ENCODE measurements at places on chromosomes 1 and 21.

- DNase-seq: no peak
Measured at GRCh38 chr1:232973652-232974611, 23.5 kb downstream of the NTPCR start.

- peak; percentile 36 for DNase-seq
Measured at GRCh38 chr1:3062616-3063378, 6.2 kb upstream of the PRDM16 start.

- no peak for DNase-seq
Measured at GRCh38 chr1:175254190-175254589, 61.6 kb upstream of the KIAA0040 start.

DNA sequence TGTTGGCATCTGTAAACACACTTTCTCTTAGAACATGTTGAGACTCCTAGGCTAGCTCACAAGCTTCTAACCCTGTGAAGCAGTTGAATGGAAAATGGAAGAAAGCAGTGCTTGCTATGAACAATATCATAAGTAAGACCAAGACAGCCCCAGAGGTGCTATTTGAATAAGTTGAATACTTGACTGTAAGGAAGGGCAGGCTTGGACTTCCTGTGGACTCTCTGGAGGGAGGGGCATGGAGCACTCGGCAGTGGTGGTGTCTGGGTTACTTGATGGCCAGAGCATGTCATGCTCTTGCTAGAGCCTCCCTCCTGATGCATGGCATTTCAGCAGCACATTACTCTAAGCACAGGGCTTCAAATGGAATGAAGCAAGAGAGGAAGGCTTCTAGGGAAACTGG is 60.0 kb downstream of the MRPS6 start:
- no peak for DNase-seq

DNA sequence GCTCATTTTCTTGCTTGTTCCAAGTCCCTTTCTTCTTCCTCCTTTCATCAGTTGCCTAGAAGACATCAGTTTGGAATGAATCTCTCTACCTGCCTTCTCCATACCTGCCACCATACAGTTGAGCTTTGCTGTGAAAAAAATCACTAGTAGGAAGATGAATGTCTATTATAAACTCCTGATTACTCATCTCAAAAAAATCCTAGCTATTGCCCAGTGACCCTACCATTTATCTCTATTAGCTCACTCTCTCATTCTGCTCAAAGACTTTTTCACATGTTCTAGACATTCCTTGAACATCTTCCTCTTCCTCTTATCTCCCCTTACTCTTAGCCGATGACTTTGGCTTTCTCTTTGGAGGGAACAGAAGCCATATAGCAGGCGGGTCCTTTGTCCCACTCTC is 49.7 kb upstream of the HMGB4 start:
- DNase-seq: no peak

GRCh38 chr1:203695116-203695515 is 68.5 kb downstream of the ATP2B4 start:
- no peak for DNase-seq

- DNase-seq: no peak
Measured at GRCh38 chr1:25715888-25716287, 84.1 kb upstream of the SELENON start.

DNA sequence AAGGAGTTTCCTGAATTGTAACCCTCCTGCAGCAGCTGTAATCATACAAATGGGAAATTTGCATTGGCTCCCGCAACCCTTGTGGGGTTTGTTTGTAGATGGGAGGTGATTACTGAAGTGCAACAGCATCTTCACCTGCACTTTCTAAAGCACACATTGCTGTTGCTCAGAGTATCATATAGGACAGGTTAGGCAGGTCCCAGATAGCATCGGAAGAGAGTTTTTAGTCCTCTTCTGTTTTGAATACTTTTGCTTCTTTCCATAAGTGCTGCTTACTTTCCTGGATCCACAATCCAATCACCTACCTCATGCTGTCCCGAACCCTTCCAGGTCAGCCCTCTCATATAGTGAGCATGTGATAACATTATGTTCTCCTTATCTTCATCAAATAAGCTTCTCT is 300.4 kb downstream of the PTPRC start:
- no peak for DNase-seq

DNA sequence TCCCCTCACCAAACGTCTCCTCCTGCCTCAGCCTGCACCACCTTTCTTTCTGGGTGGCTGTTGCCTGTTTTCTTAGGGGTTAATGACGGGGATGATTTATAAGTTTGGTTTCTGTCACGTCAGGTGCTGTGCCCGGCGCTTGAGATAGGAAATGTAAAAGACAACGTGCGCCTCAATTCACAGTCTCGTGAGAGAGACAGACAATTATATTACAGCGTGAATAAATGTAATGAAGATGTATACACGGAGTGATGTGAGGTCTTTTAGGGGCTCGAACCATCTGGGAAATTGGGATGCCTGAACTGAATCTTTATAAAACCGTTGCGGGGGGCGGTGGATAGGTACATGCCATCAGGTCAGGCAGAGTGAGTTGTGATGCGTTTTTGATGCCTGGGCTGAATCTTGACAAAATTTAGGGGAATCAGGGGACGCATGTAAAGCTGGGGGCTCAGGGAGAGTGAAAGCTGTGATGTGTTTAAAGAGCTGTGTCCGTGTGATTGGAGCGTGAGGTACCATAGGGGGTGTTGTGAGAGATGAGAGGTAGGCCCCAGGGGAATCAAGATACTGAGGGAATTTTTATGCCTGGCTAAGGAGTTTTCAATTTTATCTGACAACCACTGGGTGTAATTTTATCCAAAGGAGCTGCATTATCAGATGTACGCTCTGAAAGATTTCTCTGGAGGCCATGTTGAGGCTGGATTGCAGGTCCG is 831 bp downstream of the TIPRL start:
- DNase-seq: no peak

DNA sequence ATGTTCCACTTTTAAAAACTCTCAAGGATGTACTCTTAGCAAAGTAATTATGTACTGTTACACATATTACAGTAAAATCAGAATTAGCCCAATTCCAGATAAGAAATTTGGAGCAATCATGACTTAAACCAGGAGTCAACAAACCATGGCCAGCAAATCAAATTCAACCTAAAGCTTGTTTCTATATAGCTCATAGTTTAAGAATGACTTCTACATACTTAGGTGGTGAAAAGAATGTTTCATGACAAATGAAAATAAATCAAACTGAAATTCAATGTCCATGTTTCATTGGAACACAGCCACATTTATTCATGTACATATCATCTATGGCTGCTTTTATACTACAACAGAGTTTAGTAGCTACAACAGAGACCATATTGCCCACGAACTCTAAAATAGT is 35.1 kb downstream of the FRRS1 start:
- DNase-seq: no peak

DNA sequence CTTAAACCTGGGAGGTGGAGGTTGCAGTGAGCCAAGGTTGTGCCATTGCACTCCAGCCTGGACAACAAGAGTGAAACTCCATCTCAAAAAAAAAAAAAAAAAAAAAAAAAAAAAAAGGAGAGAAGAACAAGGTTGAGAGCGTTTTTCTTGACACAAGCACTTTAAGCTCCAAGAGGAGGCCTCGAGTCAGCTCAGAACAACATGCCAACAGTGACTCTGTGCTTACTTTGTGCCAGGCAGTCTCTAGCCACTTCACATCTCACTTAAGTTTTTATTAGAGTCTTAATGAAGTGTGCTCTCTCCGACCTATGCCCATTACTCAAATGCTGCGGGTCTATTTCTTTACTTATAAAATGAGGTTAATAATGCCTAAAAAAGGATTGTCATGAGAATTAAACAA is 13.0 kb downstream of the ATP1A1 start:
- DNase-seq: no peak

GRCh38 chr1:219876798-219877209 is 51.6 kb downstream of the SLC30A10 start:
- DNase-seq: no peak

DNA sequence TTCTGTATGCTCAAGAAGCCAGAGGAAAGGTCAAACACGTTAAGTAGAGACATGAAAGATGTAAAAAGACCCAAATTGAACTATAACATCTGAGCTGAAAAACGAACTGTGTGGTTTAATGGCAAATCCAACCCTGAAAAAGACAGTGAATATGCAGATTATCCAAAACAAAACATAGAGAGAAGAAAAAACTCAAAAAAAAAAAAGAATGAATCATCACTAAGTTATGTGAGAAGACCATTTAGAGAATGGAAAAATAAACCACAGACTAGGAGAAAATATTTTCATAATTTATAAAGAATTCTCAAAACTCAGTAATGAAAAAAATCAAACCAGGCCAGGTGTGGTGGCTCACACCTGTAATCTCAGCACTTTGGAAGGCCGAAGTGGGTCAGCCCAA is 253.3 kb downstream of the PLPP3 start:
- no peak for DNase-seq

GRCh38 chr1:241964550-241965282 is 7.1 kb downstream of the BECN2 start:
- no peak for DNase-seq

DNA sequence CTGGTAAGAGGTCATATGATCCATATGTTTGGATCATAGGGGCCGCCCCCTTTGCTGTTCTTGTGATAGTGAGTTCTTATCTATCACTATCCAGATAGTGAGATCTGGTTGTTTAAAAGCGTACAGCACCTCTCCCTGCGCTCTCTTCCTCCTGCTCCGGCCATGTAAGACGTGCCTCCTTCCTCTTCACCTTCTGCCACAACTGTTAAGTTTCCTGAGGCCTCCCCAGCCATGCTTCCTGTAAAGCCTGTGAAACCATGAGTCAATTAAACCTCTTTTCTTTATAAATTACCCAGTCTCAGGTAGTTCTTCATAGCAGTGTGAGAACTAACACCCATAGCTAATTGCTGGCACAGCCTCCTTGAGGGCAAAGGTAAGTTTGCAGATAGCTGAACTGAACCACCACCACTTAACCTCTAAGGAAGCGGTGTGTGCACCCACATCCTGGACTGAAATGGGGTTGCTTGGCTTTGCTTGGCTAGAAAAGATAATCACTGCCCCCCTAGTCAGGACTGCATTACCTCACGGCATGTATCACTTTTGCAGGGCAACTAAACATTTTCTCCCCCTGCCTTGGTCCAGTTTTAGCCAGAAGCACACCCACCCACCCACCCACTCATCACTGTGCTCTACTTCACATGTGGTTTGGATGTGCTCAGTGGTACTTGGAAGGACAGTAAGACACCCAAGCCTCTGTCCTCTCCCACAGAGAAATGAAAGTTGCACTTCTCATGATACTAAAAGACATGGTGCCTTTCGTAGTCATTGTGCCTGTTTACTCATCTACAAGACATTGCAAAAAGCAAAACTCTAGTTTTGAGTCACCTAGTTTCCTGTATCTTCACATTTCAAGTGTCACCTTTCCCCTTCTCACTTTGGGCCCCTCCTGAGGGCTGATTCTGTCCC is 23.1 kb upstream of the PTAFR start:
- DNase-seq: no peak

DNA sequence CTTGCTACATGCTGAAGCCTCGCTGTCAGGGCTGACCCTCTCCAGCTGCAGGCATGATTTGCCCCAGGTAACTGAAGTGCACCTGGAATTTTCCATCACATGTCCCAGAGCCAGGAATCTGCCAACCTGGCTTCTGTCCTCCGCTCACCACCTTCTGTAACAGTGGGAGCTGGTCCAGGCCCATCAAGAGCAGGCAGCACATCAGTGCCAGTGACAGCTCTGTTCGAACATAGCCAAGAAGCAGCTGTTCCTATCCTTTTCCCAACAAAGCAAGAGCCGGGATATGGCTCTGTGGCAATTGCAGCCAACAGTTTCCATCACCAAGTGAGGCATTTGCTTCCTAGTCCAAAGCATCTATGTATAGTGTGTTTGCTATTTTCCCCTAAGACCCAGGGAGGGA is 42.2 kb upstream of the KANK4 start:
- no peak for DNase-seq

- DNase-seq: no peak
Measured at GRCh38 chr1:175887521-175887920, 144.1 kb upstream of the TNR start.

GRCh38 chr1:232900818-232901217 is 49.6 kb upstream of the NTPCR start:
- peak; percentile 36 for DNase-seq

DNA sequence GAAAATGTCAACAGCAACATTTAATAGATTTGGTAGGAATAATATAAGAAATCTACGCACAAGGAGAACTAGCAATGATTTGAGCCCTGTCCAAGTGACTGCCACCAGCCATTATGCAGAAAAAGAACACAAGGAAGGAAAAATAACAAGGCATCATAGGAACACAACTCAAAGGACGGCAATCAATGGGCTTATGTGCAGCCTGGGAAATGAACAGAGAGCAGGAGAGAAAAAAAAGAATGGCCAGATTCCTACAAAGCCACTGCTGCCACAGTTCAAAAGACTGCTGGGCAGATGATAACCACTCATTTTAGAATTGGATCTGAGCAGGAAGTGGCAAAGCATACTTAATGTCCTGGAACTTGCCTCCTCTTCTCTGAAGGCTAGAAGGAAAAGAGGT is 274.3 kb upstream of the CAMK1G start:
- DNase-seq: no peak

DNA sequence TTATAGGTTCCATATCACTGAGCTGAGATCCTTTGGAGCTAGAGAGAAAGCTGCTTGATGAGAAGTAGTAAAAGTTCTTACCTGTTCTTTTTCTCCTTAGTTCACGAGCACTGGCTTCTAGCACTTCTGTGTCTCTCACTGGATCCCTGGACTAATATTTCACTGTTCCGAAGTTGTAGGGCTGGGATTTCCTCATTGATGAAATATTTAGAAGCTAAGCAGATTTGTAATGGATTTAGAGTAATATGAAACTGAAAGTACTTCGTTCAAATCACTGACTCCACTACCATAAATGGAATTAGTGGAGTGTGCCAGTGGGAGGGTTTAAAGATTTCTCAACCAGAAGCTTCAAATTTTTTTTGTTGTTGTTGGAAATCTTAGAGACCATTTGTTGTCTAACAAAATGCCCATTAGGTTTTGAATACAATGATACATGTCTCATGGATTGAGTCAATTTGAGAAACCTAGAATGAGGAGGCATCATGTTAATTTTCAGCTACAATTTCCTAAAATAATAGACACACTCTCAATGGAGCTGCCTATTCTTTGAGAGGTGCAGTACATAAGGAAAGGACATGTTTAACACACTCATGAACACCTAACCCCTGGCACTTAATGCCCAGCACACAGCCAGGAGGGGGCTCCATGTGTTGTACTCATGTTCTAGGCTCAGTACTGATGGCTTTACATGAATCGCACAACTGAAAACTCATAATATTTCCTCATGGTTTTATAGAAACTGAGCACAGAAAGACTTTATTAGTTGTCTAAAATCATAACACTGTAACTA is at the start of gene GBP1:
TSS of gene GBP1 (minus strand) at position 130 of the 790 bp plus-strand sequence. CDS start 1,974 bp downstream, outside the sequence.
- DNase-seq: no peak

- DNase-seq: no peak
Measured at GRCh38 chr1:170765712-170766330, 101.9 kb downstream of the PRRX1 start.

- no peak for DNase-seq
Measured at GRCh38 chr1:80582980-80583379, 1217.8 kb upstream of the ADGRL2 start.

DNA sequence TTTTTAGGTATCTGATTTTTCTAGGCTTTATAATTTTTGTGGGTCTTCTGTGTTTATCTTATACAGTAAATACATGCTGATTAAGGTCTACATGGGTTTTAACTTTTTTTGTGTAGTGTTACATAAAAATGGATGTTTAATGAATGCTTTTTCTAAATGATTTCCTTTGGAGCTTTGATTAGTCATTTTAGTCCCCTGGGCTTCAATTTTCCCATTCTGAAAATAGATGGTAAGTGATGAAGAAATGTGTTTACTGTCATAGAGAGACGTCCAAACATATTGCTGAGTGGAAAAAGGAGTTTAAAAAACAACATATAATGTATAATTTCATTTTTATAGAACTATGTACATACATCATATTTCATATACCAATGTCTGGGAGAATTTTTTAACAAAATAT is 140.9 kb upstream of the HMCN1 start:
- DNase-seq: no peak
